ENCODE measurements at places on chromosomes 13 and 19. TPM values are rescaled to one million over a fixed set of nuclear protein-coding genes. Genes with fewer than 3 reads are reported as not detected.

WDR88 gene
- total RNA-seq, result not detected

PRSS57 gene
- total RNA-seq, result not detected

USP12 gene
- total RNA-seq, result 20.5 TPM

ZNF444 gene
- 9.0 TPM for total RNA-seq

SLC7A10 gene
- not detected for total RNA-seq

STRN4 gene
- total RNA-seq, result 71.3 TPM

RAB8A gene
- total RNA-seq, result 32.0 TPM
